ENCODE measurements at places on chromosomes 7 and 10.

GRCh38 chr7:4774658-4775249, 669 bp upstream of the AP5Z1 start:
- no peak for DNase-seq
- no peaks in the 10 kb centered on the region for H3K36me3 ChIP-seq
- H3K27ac ChIP-seq = peak overlapping the region; percentile 88
- peaks cover 9% of the 10 kb centered on the region for H3K4me1 ChIP-seq
- H3K4me3 ChIP-seq = peak overlapping the region; percentile 98
- no peaks in the 10 kb centered on the region for H3K27me3 ChIP-seq

DNA sequence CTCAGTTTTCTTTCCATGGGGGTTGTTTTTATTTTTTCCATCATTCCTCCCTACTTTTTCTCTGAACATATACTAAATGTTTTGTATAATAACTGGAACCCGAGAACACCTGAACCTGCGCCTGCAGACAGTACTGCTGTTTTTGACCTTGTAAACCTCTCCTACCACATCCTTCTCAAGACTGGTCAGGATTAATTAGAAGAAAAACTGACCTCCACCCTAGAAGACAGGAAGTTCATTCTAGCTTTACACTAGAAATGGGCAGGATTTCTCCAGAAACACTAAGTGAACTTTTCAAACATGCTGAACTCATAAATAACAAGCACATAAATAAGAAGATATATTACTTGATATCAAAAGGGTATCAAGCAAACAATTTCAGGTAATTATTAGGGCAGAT, 751 bp upstream of the HYCC1 start:
- DNase-seq = peak; percentile 25
- H3K36me3 ChIP-seq = no peaks in the 10 kb centered on the region
- H3K4me3 ChIP-seq = peak overlapping the region; percentile 31
- H3K4me1 ChIP-seq = peaks cover 32% of the 10 kb centered on the region
- no peaks in the 10 kb centered on the region for H3K27me3 ChIP-seq

DNA sequence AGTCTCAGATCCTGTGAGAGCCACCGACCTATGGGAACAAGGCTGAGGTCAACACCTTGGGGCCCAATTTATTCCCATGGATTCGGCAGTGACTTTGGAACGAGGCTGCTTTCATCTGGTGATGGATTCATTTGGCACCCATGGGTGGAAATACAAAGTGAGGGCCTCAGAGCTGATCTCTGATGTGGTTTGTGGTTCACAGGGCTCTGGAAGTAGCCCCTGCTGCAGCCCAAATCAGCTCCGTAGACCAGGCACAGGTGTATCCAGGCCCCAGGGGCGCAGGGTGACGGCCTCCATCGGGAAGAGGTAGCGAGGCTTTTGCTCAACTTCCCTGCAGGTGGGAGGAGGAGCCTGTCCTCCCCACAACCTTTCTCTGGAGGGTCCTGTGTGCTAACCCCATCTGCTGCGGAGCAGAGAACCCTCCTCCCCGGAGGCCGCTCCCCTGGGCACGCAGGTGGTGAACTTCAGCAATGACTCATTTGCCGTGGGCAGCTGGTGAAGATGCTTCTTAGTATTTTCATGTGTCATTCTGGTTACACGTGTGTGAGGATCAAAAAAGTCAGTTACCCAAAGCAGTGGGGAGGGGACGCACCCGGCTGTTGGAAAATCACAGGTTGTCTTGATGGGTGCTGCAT, 7.5 kb upstream of the JAKMIP3 start:
- H3K4me3 ChIP-seq = no peak overlapping the region
- no peak overlapping the region for H3K27ac ChIP-seq
- H3K4me1 ChIP-seq = no peaks in the 10 kb centered on the region
- H3K36me3 ChIP-seq = no peaks in the 10 kb centered on the region
- DNase-seq = no peak

- no peak for DNase-seq
- H3K27ac ChIP-seq = no peak overlapping the region
- no peaks in the 10 kb centered on the region for H3K36me3 ChIP-seq
- no peaks in the 10 kb centered on the region for H3K4me1 ChIP-seq
- no peaks in the 10 kb centered on the region for H3K27me3 ChIP-seq
- H3K4me3 ChIP-seq = no peak overlapping the region
Observed at GRCh38 chr7:140607441-140607989, 33.1 kb downstream of the DENND2A start.

DNA sequence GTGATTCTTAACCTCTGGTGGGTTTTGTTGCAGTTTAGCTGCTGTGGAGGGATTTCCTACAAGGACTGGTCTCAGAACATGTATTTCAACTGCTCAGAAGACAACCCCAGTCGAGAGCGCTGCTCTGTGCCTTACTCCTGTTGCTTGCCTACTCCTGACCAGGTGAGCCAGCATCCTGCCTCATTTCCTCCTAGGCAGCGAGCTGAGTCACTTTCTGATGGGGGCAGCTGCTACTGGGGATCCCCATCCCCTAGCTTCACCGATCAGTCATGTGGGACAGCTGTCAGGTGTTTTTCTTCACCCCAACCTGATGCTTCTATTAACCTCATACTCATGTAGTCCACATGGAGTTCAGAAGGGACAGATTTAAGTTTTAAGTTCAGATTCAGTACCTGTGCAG, 21.7 kb upstream of the SMO start:
- DNase-seq = no peak
- H3K27me3 ChIP-seq = no peaks in the 10 kb centered on the region
- no peak overlapping the region for H3K4me3 ChIP-seq
- H3K4me1 ChIP-seq = no peaks in the 10 kb centered on the region

- H3K4me1 ChIP-seq = peaks cover 36% of the 10 kb centered on the region
- no peaks in the 10 kb centered on the region for H3K27me3 ChIP-seq
- peak overlapping the region; percentile 44 for H3K27ac ChIP-seq
- no peak for DNase-seq
- no peak overlapping the region for H3K4me3 ChIP-seq
- no peaks in the 10 kb centered on the region for H3K36me3 ChIP-seq
Observed at GRCh38 chr10:67771200-67771599, 66.8 kb downstream of the DNAJC12 start.

GRCh38 chr7:138690495-138690894, 10.7 kb downstream of the SVOPL start:
- no peaks in the 10 kb centered on the region for H3K27me3 ChIP-seq
- no peak overlapping the region for H3K4me3 ChIP-seq
- H3K36me3 ChIP-seq = no peaks in the 10 kb centered on the region
- no peak overlapping the region for H3K27ac ChIP-seq
- H3K4me1 ChIP-seq = no peaks in the 10 kb centered on the region

DNA sequence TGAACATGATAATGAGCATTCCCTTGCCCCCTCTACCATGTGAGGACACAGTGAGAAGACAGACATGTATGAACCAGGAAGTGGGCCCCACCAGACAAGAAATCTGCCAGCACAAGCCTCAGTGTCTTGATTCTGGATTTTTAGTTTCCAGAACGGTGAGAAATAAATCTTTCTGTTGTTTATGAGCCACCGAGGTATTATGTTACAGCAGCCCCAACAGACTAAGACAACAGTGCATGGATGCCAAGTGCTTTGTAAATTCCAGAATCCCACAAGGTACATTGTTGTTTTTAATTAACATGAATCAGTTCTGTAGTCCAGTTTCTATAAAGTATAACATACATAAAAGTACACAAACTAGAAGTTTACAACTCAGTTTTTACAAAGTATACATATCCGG, 162.2 kb downstream of the ARHGAP21 start:
- no peaks in the 10 kb centered on the region for H3K27me3 ChIP-seq
- no peaks in the 10 kb centered on the region for H3K36me3 ChIP-seq
- H3K4me3 ChIP-seq = no peak overlapping the region
- H3K4me1 ChIP-seq = no peaks in the 10 kb centered on the region

DNA sequence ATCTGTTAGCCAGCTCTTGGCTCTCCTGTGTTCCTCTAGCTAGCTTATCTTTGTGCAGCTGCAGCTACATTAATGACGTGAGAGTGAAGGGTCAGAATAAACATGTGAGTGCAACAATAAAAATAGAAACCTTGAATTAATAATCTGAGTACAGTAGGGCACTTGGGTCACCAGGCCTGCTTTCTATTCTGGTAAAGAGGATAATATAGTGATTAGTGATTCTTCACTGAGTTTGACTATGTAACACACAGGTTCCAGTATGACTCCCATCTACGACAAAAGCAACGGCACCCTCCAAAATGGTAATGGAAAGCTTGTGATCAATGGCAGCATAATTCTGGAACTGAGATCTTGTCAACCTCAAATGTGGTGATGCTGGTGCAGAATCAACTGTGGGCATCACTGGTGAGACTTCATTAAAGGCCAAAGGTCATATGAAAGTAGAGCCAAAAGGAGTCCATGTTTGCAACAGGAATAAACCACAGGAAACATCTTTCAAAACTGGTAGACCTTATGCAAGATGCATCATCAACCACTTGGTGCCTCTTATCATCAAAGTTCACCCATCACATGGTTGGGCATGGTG, 77.6 kb downstream of the NRBF2 start:
- no peaks in the 10 kb centered on the region for H3K27me3 ChIP-seq
- no peak for DNase-seq
- H3K36me3 ChIP-seq = no peaks in the 10 kb centered on the region
- H3K4me1 ChIP-seq = peaks cover 38% of the 10 kb centered on the region

DNA sequence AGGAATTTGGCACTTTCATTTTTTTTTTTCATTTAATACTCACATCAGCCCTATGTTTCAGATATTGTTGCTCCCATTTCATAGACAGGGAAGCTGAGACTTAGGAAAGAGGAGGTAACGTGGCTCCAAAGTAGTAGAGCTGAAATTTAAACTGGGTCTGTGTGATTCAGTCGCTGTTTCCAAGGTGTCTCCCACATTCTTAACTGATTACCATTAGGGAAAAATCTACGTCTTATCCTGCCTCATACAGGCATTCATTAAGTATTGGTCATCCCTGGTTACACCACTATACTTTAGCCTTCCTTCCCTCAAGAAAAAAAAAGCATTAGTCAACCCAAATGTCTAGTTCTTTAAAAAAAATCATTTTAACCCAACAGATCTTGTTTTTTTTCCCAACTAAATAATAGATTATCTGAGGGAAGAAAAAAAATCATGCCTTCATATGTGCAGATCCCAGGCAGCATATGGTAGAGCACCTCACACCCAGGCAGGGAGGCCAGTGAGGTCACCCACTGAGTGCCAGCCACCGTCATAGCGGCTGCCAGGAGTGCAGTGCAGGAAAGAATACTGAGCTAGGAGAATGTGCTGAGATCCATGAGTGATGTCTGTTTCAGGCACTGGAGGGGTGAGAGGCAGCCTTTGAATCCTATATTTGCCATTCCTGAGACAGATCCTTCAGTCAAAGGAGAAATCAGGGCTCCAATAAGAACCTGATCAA, 59.0 kb upstream of the SORCS3 start:
- no peak for DNase-seq
- H3K36me3 ChIP-seq = no peaks in the 10 kb centered on the region
- H3K4me1 ChIP-seq = no peaks in the 10 kb centered on the region
- no peak overlapping the region for H3K4me3 ChIP-seq
- H3K27ac ChIP-seq = no peak overlapping the region
- H3K27me3 ChIP-seq = no peaks in the 10 kb centered on the region

- no peak overlapping the region for H3K4me3 ChIP-seq
- no peaks in the 10 kb centered on the region for H3K4me1 ChIP-seq
- no peaks in the 10 kb centered on the region for H3K36me3 ChIP-seq
- no peak overlapping the region for H3K27ac ChIP-seq
- no peaks in the 10 kb centered on the region for H3K27me3 ChIP-seq
- DNase-seq = no peak
Observed at GRCh38 chr10:53361936-53362335, 589.4 kb upstream of the MBL2 start.

DNA sequence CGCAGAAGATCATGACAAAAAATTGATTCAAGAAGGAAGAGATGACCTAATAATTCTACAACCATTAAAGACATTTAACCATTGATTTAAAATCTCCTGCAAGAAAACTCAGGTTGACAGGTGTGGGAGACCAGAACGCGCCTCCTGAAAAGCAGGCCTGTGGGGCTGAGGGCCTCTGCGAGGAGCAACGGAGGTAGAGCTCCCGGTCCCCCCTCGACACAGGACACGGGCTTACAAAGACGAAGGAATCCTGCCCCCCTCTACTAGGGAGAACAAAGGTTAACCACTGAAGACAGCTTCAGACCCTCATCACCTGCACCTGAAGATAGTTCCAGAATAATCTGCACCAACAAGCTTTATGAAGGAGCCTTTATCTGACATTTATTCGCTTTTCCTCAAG, 55.9 kb upstream of the INPP5A start:
- H3K27ac ChIP-seq = no peak overlapping the region
- no peak for DNase-seq
- no peaks in the 10 kb centered on the region for H3K4me1 ChIP-seq
- no peaks in the 10 kb centered on the region for H3K36me3 ChIP-seq
- no peak overlapping the region for H3K4me3 ChIP-seq

- no peak overlapping the region for H3K27ac ChIP-seq
- no peak overlapping the region for H3K4me3 ChIP-seq
- no peak for DNase-seq
Observed at GRCh38 chr10:125479059-125479458, 203.9 kb downstream of the TEX36 start.

- no peaks in the 10 kb centered on the region for H3K27me3 ChIP-seq
- no peaks in the 10 kb centered on the region for H3K36me3 ChIP-seq
- H3K27ac ChIP-seq = no peak overlapping the region
- no peak overlapping the region for H3K4me3 ChIP-seq
- DNase-seq = no peak
Observed at GRCh38 chr10:34609287-34609940, 205.7 kb downstream of the PARD3 start.

- H3K36me3 ChIP-seq = no peaks in the 10 kb centered on the region
- no peaks in the 10 kb centered on the region for H3K27me3 ChIP-seq
- DNase-seq = no peak
- peaks cover 4% of the 10 kb centered on the region for H3K4me1 ChIP-seq
- H3K4me3 ChIP-seq = no peak overlapping the region
Observed at GRCh38 chr7:12985228-12985627, 297.8 kb downstream of the ARL4A start.

DNA sequence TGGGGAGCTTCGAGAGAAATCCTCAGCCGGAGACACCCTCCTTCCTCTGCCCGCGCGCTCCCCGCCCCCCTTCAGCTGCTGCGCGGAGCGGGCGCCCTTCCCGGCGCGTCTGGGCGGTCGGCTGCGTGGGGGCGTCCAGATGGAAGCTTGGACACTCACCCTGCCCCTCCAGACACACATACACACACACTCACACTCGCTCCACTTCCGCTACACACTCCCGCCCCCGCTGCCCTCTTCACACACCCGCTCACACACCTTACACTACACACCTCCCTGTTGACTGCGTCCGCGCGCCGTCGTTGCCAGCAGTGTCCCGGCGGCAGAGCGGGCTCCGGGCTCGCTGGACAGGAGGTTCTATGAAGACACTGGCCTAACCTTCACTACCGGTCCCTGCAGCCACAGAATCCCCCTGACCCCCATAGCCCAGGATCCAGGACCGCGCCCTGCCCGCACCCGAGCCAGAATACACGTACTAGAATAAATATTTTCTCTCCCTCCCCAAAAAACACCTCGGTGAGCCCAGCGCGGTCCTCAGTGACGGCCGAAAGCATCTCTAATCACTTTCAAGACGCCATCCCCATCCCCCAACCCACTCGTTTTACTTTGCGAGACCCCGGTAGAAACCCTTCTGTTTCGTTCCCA, 1.1 kb upstream of the EGR2 start:
- peaks cover 8% of the 10 kb centered on the region for H3K4me1 ChIP-seq
- peak overlapping the region; percentile 72 for H3K27ac ChIP-seq
- DNase-seq = no peak
- peaks cover 20% of the 10 kb centered on the region for H3K27me3 ChIP-seq
- no peaks in the 10 kb centered on the region for H3K36me3 ChIP-seq
